ENCODE measurements at places on chromosomes 2 and 18.

- DNase-seq: peak; percentile 55
Measured at GRCh38 chr2:200929334-200930249, 33.9 kb downstream of the ORC2 start.

- DNase-seq: no peak
Measured at GRCh38 chr2:240418311-240418710, 17.2 kb upstream of the GPC1 start.

GRCh38 chr2:10269711-10270610, 32.7 kb upstream of the HPCAL1 start:
- DNase-seq: no peak

DNA sequence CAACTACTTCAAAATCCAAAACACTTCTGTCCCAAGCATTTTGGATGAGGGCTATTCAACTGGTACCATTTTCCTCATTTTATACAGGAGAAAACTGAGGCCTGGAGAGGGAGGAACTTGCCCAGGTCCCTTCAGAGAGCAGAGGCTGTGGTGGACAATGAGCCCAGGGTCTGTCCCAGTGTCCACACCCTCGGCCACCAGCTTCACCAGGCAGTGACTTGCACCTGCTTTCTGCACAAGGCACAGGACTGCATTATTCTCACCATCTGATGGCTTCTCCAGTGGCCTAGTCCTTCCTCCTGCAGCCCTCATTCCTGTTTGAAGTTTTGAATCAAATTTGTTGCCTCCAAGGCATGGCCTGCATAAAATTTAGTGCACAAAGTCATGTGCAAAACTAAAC, 53.3 kb downstream of the RNF144A start:
- DNase-seq: no peak

DNA sequence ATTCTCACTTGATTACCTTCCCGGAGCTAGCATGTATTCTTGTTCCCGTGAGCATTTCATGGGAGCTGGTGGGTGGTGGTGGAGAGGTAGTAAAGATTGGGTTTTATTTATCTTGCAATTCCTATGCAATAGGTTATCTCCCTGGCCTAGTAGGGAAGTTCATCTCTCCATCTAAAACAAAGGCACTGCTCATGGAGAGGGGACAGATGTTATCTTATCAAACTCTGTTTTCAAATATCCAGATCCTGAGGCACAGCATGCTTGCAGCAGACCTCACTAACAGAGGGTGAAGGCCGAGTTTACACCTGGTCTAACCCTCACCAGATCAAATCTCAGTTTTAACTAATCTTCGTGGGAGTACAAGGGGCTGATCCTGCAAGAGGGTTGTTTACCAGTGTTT, 98.9 kb downstream of the CYRIA start:
- no peak for DNase-seq

Data from GM23248 (cell line).